ENCODE measurements at places on chromosomes 5 and 9.

GRCh38 chr9:118569148-118569547 is 800.1 kb downstream of the BRINP1 start:
- peak; percentile 51 for DNase-seq

GRCh38 chr5:20618340-20618739 is 630.3 kb upstream of the CDH18 start:
- DNase-seq = no peak

- peak; percentile 83 for DNase-seq
Measured at GRCh38 chr5:142655339-142656267, 30.3 kb downstream of the FGF1 start.

DNA sequence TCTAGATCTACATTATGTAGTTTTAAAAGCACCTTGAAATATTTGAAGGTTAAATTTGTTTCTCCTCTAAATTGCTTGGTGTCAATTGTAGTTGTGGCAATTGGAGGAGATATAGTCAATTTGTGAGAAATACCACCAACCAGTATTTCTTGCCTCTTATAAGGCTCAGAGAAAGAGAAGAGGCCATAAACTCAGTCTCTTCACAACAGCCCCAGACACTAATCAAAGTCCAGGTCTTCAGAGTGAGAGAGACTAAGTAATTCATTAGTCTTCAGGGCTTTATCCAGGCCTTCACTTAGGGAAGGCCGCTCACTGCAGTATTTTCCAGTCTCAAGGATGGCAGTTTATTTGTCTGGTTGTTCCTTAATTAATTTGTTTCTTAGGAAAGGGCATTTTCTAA is 168.0 kb upstream of the RGMB start:
- no peak for DNase-seq

DNA sequence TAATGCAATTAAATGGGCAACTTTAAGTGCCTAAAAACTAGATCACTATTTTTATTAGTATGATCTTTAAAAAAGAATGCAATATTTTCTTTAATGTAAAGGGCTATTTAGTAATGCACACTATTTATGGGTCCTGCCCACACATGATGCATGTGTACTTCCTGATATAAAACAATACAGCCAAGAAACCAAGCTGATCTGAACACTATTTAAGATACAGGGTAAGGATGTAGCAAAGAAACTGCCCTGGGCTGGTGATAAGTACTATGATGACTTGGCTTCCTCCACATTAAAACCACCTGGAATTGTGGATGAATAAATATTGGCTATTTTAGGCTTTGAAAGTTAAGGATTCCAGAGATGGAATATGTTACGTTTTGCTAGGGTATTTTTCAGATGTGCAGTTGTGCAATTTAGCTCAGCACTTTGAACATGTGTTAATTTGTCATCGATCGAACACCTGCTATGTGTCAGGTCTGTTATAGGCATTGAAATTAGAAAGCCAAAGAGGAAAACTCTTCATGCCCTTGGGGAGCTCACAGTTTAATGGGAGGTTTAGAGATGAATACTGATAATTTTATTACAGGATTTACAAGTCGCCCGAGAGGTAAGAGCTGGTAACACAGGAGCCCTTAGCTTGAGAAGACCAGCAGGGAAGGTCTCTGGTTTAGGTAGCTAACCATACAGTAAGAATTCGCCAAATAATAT is 276.7 kb downstream of the PLK2 start:
- DNase-seq = no peak

DNA sequence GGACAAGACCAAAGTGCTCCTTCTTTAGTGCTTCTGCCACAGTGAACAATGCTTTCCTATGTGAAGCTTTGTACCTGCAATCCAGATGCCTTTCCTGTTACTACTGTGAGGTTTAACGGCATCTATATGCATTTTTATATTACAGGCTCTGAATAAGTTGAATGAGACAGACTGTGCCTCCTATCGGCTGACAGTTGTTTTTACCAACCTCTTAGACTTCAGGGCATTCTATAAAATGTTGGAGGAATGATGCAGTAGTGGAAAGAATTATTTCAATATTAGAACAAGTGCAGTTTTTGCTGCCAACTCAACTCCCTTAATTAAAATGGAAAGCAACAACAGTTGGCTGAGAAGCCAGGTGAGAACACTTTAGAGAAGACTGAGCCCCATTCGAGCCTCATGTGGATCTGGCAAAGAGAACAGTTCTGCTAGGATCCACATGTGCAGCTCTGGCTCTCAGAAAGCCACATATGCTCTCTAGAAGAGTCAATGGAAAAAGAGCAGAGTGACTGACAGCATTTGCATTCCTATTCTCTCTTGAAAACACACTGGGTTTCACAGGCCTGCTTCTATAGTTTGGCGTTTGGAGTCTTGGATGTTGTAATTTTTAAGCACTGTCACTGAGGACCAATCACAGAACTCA is 147.5 kb downstream of the LURAP1L start:
- DNase-seq = no peak

DNA sequence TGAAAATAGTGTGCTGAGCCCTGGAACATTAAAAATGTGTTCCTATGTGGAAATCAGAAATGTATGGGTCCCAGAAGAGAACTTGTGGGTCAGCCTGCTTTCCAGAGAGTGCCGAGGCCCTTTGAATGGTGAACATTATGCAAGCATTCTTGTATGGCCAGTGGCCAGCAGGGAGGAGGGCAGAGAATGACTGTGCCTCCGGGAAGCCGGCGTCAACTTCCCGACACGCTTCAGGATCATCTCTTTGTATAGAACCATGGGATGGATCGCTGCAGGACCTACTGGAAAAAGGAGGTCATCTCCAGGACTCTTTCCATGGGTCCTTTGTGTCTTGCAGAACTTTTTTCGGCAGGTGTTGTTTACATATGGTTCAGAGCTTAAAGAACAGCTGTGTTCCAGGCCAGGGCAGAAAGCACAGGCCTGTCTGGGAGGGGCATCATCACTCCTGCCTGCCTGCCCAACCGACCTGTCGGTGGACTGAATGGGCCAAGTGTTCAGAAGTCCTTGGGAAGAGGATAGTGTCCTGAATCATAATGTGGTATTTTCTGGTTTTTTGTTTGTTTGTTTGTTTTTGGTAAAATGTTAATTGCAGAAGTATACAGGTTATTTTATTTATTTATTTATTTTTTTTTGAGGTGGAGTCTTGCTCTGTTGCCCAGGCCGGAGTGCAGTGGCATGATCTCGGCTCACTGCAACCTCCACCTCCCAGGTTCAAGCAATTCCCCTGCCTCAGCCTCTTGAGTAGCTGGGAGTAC is 9.0 kb downstream of the PRRC2B start:
- DNase-seq = peak; percentile 93

GRCh38 chr5:103111468-103111867 is 8.5 kb downstream of the GIN1 start:
- DNase-seq = no peak

- DNase-seq = no peak
Measured at GRCh38 chr5:133381041-133381440, 231.3 kb downstream of the FSTL4 start.

GRCh38 chr9:21450733-21451394 is 10.6 kb downstream of the IFNA1 start:
- DNase-seq = peak; percentile 75

GRCh38 chr5:149707097-149707496 is 23.0 kb upstream of the PPARGC1B start:
- DNase-seq = no peak

DNA sequence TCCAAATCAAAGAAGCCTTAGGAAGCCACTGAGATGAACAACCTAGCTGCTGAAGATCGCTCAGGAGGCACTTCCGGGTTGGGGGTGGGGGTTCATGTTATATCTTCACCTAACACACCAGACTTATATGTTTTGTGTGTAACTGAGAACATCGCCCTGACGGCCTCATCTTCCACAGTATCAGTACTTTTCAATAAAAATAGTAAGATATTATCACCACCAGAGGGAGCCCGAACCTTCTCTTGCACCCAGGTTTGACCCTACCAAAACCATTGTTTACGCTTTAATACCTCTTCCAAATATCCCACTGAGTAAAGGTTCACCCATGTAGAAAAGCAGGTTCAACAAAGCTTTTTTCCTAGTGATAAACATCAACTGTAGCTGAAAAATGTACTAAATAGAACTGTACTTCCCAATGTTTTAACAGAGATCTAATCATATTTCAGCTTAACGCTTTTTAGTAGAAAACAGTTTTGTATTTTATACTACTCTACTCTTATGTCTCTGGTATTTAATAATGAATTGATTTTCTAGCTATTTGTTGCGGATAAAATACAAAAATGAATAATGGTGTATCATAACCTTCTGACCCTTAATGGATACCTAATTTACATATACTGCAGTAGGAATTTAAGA is 244.0 kb downstream of the EPB41L4A start:
- peak; percentile 45 for DNase-seq

DNA sequence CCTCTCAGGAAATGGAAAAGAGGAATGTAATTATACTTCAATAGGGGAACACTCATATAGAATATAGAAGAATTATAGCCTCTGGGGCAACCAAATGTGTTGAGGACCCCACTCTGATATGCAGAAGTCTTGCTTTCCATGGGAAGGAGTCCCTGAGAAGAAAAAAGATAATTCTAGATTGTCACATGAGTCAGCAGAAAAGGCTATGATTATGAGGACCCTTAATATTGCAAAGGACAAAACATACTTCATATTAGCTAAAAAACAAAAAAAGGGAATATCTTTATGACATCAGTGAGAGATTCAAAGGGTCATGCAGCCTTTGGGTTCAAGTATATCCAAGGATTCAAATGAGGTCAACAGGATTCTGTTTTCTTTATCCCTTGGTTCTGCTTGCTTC is 119.5 kb downstream of the PIK3R1 start:
- no peak for DNase-seq

DNA sequence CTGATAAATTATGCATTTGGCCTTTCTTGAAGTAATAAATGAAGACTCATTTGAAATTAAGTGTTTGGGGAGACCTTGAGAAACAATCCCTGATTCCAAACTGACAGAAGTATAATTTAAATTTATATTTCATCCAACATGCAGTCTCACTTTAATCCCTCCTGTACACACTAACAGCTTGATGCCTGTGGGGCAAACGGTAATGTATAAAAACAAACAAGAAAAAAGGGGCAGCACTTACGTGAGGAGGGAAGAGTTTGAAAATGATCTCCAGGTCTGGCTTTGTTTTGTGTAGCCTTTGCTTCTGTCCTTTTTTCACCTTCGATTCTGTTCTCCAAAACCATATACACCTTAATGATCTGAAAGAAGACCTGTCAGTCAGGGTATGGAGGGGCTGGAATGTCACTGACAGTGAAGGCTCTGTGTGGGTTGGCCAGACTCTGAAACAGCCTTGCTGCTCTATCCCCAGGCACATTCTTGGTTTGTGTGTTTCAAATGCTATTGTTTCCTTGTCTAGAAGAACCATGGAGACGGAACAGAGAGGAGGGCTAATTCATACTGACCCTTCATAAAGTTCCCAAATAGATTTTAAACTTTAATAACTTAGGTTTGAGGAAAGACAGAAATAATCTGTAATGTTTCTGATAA is 338.2 kb upstream of the WWC1 start:
- DNase-seq = no peak

DNA sequence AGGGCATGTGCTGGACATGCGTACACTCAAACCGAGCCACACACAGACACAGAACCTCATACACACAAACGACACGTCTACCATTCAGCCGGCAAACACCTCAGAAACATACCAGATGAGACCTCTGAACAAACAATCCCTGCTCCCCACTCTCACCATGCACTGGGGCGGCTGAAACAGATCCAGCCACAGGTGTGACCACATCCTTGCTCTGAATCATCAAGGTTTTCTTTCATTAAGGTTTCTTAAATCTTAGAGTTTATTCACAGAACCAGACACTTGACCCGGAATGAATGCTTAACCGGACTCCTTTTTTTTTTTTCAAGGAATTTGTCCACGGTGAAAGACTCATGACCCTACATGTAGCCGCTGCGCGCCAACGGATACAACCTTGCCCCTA is 26.2 kb downstream of the TERT start:
- no peak for DNase-seq

GRCh38 chr9:16262477-16263261 is 607.8 kb downstream of the BNC2 start:
- DNase-seq = peak; percentile 44

GRCh38 chr5:142780871-142781270 is 10.7 kb downstream of the ARHGAP26 start:
- DNase-seq = no peak

DNA sequence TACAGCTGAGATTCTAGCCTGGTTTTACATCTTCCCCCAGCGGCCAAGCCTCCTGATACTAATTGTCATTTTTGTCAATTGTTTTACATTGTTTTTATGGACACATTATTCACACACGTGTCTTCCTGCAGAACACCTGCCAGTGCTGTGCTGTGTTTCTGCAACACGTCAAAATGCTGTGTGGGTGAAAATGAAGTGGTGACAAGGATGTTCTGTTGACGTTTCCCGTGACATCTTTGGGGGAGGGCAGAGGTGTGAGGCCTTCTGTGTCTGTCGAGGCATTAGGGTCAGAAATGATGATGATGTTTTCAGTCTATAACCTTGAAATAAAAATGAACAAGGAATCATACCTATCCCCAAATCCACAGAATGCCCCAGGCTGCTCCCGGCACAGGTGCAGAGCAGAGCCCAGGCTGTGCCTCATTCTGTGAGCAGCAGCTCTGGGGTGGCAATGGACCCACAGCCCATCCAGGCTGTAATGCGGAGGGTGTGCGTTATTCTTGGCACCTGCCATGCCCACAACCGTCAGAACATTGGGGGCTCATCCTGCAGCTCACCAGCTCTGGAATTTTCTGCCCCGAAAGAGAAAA is 23.6 kb upstream of the CEP72 start:
- DNase-seq = no peak

DNA sequence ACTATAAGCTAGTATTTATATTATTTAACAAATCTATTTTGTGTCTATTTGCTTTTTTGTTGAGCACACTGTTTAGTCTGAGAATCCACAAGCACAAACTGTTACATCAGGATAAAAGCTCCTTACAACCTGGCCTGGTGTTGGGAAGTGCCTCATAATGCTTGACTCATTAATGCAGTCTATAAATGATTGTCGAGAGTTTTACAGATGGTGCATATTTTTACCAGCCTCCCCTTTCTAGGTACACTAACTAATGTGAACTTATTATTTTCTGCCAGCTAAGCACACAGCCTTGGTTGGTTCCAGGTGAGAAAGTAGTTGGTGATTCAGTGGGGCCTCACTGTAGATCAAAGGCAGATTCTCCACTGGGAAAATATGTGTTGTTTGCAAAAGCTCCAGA is 151.0 kb upstream of the ADAMTS16 start:
- no peak for DNase-seq

Data from fibroblast of villous mesenchyme (primary cell).